ENCODE measurements at places on chromosomes 1 and 21.

- no peak for DNase-seq
Measured at GRCh38 chr1:58861506-58861905, 77.7 kb upstream of the JUN start.

- DNase-seq, result no peak
Measured at GRCh38 chr1:9844106-9844505, 20.3 kb upstream of the CLSTN1 start.

DNA sequence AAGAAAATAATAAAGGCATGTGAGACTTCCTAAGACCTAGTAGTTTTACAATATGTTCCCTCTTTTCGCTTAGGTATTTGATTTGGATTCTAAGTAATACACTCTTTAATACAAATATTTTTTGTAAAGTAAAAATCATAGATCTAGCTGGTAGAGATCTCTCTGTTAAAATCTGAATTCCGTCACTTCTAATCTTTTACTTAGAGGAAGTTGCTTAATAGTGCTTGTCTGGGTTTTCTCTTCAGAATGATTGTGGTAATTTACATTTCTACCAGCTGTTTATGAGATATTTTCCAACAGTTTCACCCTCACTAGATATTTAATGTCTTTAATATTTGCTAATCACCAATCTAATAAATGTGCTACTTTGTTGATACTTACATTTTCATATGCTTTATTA, 23.3 kb downstream of the RBM11 start:
- DNase-seq, result no peak

DNA sequence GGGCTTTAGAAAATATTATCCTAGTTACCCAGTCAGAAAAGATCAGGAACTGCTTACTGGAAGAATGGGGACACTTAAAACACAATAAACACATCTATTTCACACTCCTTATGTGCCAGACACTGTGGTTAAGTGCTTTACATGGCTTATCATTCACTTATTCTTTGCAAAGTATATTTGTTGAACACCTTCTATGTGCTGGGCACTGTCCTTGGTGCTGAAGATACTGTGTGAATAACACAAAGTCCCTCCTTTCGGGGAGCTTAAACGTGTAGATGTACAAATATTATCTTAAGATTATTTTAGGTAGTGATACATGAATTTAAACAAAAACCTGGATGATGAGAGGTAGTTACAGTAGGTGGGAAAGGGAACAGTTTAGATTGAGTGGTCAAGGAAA, 169.3 kb downstream of the ST6GALNAC5 start:
- no peak for DNase-seq

GRCh38 chr1:214332946-214333798, 52.2 kb downstream of the SMYD2 start:
- no peak for DNase-seq

DNA sequence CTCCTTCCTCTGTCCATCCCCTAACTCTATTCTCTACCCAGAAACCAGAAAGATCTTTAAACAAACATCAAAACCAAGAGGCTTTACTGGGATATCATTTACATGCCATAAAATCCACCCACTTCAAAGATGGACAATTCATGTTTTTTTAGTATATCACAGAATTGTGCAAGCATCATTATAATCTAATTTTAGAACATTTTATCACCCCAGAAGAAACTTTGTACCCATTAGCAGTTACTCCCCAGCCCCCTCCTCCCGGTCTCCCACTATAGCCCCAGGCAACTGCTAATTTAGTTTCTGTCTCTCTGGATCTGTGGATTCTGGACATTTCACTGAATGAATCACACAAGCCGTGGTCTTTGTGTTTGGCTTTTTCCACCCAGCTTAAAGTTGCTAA, 4.8 kb upstream of the SELENON start:
- no peak for DNase-seq

GRCh38 chr1:42109600-42109999, 43.6 kb upstream of the GUCA2B start:
- DNase-seq, result no peak

- DNase-seq, result no peak
Measured at GRCh38 chr1:32138965-32139364, 31.1 kb downstream of the KPNA6 start.

GRCh38 chr1:211587123-211587522, 8.2 kb upstream of the SLC30A1 start:
- no peak for DNase-seq

DNA sequence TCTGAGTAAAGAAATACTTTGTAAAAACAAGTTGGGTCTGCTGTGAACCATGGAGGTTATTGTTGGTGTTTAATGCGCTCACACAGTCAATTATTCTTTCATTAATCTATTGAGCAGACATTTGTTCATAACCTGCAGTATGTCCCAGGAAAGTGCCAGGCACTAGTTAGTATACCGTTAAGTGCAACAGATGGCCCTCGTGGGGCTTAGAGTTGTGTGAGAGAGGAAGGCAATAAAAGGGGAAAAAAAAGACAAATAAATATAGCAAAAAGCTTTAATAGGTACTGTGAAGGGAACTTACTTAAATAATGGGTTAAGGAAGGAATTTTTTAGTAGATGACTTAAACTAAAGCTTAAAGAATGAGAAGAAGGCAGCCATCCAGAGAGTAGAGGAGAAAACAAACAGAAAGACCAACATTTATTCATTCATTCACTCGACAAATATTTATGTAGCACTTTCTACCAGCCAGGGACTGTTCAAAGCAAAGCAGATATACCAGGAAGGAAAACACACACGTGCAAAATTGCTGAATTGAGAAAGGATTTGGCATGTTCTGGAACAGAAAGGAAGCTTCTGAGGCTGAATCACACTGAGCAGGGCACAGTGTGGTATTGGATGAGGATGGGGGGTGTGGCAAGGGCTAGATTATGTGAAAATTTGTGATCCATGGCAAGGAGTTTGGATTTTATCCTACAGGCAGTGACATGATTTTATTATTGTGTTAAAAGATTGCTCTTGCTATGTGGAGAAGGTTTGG, 296.1 kb upstream of the SGIP1 start:
- no peak for DNase-seq

DNA sequence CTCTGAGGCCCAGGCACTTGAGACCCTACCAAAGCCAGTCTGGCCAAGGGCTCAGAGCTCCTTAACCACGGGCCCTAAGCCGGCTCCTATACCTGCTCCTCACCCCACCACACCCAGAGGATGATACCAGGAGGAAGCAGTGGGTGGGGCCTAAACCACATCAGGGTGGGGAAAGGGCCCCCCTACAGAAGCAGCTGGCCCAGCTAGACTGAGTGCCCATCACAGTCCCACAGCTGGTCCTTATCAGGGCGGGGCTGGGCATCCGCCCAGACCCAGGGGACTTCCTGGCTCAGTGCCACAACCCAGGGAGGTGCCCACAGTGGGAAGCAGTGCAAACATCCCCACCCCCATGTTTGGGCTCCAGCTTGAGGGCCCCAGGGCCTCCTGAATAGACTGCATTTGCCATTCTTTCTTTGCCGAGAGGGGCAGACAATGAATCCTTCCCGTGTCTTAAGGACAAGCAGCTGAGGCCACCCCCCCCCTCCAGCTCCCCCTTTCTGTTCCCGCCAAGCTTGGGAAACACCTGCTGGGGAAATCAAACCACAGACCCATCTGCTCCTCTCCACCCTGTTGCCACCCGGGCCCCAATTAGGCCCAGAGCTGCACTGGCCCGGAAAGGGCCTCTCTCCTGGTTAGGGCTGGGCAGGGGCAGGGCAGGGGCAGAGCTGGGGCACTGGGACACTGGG, 6.2 kb downstream of the E2F2 start:
- peak; percentile 83 for DNase-seq

DNA sequence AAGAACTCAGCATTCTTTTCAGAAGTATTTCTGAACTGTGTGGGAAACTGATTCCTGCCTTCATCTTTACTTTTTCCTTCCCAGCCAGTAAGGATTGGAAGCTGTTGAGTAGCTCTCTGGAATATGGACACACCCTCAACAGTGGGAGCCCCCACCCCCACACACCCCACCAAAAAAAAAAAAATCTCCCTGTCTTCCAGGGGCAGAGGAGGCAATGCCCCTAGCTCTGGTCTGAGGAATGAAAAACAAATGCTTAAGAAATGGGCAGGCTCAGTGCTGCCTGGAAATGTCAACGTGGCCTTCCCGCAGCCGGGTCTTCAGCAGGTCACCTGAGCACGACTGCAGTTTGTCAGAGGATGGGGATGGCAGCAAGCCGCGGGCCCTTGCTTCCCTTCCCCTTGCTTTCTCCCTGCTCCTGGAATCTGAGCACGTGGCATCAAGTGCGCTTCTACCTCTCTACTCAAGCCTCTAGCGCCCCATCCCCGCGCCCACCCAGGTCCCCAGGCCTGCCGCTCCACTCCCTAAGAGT, 479 bp downstream of the RGS16 start:
- DNase-seq, result no peak

DNA sequence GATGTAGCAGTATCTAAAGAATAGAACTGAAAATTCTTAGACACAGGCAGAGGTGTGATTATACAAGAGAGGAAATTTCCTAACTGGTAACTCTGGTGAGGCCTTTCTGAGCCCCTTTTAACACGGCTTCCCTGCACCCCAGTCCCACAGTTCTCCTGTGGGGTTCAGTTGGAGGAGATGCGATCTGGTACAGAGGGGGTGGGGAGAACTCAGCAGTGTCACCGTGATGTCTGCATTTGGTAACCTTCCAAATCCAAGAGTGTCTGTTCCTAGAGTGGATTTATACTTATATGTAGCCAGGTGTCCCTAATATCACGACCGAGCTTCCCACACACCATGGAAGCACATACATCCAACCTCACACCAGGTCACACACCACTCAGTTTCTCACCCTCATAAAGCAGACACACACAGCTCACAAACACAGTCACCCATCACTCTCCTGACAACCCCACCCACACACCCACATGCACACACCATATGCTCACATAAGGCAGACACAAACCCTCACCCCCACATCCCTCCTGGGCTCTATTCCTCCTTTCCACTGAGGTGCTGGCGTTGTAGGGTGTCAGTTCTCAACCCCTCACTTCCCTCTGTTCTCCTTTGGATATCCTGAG, 48.5 kb downstream of the RHBG start:
- DNase-seq, result no peak

GRCh38 chr1:54519709-54520108, 28.3 kb upstream of the ACOT11 start:
- DNase-seq, result no peak

GRCh38 chr1:88774151-88774556, 90.1 kb downstream of the PKN2 start:
- DNase-seq, result no peak

GRCh38 chr1:38326856-38327255, 280.3 kb upstream of the POU3F1 start:
- no peak for DNase-seq

GRCh38 chr1:220198186-220199005, 73.9 kb downstream of the RAB3GAP2 start:
- DNase-seq, result no peak

Measured in NCI-H2107 (cell line).